HCEC 1CT (cell line): ENCODE measurements at places on chromosomes 12 and 14.

GRCh38 chr14:99275222-99275584 lies 3.2 kb upstream of the BCL11B start:
- no peak for DNase-seq

- no peak for DNase-seq
Measured at GRCh38 chr12:563250-563781, 99.9 kb downstream of the NINJ2 start.

GRCh38 chr12:19507823-19508222 lies 68.5 kb downstream of the AEBP2 start:
- peak; percentile 15 for DNase-seq

DNA sequence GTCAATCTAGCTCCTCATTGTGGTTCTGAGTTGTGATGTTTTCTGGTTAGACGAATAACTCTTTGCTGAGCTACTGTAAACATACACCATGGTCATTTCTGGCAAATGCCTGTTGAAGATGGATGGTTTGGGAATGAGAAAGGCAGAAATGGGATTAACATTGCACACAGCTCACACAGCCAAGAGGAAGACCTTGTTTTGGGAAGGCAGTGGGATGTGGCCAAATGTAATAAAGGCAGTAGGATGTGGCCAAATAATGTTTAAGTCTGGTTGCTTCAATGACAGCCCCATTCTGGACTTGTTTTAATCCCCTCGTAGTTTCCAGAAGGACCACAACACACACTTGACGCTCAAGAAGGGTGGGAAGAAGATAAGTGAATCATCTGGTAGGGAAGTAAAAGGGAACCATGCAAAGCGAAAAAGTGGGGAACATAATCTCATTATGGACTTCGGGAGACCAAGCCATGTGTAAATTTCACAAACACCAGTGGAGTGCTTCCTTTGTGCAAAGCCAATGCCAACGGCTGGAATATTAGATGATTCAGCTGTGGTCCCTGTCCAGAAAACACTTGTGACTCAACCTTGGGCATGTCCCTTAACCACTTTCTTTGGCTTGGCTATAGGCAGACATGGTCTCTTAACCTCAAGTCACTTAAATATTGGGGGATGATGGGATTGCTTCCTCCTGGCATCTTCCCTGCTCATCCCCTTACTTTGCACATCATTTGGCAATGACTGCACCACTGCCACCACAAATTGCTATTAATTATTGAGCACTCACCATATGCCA lies 284.4 kb upstream of the CRY1 start:
- DNase-seq = no peak

DNA sequence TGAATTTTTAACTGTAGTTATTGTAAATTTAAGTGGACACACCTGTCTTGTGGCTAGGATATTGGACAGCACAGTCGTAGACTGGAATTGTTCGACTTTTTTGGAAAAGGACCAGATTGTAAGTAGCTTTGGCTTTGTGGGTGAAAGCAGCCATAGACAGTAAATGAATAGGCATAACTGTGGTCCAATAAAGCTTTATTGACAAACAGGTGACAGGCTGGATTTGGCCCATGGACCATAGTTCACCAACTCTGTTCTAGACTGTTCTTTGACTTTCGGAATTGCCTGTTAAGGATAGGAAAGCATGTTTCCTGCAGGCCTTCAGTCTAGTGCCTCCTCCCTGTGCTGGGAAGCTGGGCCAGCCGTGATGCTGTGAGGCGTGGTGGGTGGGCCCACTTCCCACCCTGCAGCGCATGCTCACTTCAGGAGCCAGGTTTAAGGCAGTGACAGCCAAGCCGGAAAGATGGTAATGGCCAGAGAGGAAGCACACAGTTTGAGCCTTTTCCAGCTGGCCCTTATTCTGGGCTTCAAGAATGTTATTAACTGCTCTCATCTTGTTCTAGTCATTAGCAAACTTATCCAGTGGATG lies 51.8 kb downstream of the PPP2R5C start:
- DNase-seq = no peak

DNA sequence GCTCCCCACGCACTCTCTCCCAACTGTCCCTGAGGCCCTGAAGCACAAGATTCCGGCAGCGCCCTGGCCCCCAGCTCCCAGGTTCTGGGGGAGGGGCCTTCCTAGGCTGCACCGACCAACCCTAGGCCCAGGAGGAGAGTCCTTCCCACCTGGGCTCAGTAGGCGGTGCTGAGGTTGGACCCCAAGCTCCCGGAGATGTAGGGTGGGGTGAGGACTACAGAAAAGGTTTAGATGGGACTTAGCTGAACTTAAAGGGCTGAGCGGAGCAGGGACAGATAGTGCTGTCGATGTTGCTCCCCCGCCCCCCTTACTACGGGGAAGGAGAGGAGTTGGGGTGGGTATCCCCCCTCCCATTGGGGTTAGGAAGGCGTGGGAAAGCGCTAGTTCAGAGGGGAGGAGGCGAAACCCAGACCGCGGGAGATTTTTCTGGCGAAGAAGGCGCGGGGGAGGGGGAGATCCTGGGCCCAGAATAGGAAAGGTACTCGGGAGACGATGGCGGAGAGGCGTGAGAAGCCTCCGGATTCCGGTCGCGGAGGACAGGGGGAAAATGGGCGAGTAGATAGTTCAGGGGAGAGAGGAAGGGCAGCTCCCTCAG lies 4.2 kb upstream of the BAZ2A start:
- no peak for DNase-seq

DNA sequence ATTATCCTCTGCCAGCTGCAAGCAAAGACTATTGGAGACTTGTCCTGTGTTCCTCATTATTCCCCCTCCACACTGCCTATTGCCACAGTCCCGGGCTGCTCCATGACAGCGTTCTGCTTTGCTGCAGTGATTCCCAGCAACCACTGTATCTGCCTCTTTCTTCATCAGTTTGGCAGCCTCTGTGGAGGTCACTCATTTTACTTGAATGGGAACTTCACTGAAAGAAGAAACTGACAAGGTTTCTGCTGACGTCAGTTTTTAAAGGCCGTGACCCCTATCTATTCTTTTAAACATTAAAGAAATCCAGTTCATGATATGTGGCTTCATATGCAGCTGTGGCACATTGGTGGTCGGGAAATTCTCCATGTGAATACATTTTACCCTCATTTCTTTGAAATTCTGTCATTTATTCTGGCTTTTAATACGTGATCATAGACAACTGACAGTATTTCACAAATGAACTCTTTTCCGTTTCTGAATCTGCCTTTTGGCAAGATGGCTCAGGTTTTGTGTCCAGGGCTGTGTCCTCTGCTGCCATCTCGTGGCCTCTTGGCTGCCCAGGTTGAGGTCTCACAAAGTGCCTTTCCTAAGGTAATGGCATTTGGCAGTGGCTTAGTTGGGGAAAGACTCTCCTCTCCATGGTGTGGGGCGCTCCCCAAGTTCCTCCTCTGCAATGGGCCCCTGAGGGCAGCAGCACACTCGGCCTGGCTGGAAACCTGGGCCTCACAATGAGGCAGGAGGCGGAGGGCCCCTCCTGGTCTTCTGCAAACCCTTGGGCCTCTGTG lies 5.8 kb downstream of the TMEM253 start:
- peak; percentile 69 for DNase-seq

GRCh38 chr12:132342251-132343227 lies 13.2 kb upstream of the GALNT9 start:
- no peak for DNase-seq

- DNase-seq = no peak
Measured at GRCh38 chr14:96581026-96581425, 78.8 kb downstream of the PAPOLA start.

DNA sequence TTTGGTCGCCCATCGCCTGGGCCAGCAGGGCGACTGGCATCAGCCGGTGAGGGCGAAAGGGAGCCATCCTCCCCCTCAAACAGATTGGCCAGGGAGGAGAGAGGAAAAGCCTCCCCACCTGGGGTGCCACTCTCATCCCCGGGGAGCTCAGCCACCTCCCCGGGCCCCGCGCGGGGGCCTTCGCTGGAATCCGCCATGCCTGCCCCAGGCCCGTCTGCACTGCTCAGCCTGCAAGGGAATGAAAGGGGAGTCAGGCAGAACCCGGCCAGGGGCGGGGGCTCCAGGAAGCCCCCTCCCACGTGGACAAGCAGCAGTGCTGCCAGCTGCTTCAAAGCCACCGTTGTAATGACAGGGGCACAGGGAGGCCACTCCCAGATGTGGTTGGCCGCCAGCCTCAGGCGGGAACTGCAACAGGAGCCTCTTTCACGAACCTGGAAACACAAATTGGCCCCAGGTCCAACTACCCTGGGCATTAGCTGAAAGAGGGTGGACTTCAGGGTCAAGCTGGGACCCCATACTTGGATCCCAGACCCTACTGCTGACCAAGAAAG lies 18.5 kb downstream of the TRPV4 start:
- DNase-seq = no peak

DNA sequence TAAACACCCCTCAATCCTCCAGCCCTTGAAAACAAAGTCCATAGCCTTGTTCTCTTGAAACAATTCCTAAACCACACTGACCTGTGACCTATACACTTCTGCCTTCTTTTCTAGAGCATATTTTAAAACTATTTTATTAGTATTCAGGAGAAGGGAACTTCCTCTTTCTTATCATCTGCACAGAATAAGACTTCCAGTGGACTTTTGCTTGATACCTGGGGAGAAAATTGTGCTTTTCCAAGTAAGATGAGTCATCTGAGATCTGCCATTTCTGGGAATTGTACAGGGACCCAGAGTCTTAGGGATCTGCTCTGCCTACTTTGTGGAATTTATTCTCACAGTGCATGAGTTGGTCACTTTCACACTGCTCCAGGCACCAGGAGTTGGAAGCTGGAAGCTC lies 10.5 kb upstream of the WNT5B start:
- no peak for DNase-seq

DNA sequence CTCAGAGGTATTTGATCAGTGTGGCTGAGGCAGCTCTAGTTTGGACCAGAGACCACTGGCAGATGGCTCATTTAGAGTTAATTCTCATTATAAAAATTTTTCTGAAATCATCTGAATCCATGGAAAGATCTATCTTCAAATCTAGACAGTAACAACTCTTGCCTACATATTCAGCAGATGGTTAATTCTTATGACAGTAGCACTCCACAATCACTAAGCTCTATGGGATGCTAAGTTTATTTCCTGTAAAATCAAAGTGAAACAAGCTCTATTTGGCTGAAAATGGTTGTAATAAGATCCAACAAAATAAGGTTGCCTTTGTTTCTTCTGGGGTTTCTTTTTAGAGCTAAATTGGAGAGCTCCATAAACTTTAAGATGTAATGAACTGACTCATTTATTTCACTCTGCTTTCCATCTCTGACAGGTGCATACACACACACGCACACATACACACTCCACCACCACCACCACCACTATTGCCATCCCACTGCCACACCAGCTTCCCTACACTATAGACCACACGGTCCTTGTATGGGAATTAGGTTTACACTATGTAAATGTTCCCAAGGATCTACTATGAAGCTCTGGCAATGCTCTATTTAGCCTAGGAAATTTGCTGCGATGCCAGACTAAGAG lies 293.1 kb downstream of the RPAP3 start:
- DNase-seq = no peak

GRCh38 chr12:129298921-129299320 lies 445.6 kb downstream of the GLT1D1 start:
- no peak for DNase-seq

- peak; percentile 33 for DNase-seq
Measured at GRCh38 chr12:45893240-45893639, 97.1 kb downstream of the SCAF11 start.

DNA sequence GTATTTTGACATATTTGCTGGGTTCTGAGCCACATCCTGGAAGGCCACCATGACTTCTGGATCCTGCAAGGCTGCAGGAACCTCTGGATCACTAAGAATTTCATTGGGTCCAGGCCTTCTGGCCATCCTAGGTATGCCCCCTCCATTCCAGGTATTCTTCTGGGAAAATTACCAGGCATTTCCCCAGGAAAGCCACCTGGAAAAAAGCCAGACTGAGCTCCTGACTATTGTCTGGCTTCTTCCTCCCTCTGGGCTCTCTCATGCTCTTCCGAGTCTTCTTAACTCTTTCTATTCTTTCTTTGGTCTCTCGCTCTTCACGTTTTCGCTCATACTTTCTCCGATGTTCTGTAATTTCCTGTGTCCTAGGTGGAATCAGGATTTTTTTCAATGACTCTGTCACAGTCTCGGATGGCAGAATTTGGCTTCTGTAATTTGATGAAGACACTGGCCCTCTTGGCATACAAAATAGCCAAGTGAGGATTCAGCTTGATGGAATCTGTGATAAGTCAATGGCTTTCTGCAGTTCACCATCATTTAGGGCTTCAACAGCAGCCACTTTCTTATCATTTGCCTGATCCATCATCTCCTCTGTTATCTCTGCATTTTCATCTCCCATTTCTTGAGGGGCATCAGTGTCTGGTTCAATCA lies 42.6 kb downstream of the ATP23 start:
- DNase-seq = no peak

- peak; percentile 30 for DNase-seq
Measured at GRCh38 chr12:76790564-76791552, 26.9 kb downstream of the ZDHHC17 start.

- DNase-seq = no peak
Measured at GRCh38 chr12:5592310-5592709, 160.4 kb downstream of the NTF3 start.

- DNase-seq = no peak
Measured at GRCh38 chr14:68162887-68163286, 343.3 kb downstream of the RAD51B start.

GRCh38 chr12:67444542-67444941 lies 175.4 kb downstream of the CAND1 start:
- no peak for DNase-seq

DNA sequence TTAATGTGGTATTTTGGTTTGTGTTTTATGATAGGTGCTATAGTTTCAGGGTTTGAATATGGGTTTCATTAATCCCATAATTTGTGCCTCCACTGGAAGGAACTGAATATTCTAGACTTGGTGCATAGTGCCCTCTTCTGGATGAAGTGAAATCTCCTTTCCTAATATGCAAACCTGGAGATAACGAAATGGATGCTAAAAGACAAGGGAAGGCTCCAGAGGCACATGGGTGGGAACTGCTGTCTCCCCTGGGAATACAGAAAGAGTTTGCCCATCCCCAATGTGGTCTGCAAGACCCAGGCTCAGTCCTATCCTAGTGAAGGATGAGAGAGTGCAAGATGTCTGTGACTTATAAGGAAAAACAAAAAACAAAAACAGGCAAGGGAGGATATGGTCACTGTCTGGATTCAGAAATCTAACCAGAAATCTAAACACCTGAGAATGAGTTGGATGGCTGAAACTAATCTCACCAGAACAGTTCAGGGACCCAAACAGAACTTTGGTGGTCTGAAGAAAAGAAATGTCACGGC lies 142.3 kb upstream of the TMPO start:
- DNase-seq = peak; percentile 45

DNA sequence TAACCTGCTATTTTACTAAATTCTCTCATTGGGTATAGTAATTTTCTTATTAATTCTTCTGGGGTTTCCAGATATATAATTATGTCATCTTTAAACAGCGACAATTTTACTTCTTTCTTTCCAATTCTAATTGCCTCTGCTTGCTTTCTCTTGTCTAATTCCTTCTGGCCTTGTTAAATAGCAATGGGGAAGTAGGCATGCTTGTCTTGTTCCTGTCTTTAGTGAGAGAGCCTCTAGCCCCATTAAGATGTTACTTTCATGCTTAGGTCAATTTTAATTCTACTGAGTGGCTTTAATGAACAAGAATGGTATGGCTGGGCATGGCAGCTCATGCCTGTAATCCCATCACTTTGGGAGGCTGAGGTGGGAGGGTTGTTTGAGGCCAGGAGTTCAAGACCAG lies 31.7 kb downstream of the LRTM2 start:
- DNase-seq = no peak
